ENCODE measurements at places on chromosomes 4 and X.

DNA sequence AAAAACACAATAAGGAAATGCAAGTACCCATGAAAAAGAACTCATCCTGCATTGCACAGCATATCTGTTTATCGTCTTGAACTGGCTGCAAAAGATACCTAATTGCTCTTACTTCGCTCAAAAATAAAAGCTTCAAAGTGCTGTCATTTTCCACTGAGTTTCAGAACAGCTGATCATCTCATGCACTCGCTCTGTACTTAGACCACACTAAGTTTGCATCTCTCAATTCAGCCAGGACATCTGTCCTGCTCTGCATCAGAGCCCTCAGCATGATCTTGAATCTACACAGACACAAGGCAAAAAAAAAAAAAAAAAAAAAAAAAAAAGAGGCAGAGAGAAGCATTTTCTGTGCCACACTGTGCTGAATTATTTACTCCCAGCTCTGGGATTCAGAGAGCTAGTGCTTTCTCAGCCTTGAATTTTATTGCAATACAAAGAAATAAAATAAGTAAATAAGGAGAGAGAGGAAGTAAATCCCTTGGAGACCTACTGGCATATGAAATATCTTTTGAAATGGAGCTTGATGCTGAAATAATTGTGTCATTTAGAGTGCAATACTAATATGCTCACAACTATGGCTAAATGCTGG, 81.3 kb downstream of the PPP1R2C start:
- DNase-seq, result no peak

DNA sequence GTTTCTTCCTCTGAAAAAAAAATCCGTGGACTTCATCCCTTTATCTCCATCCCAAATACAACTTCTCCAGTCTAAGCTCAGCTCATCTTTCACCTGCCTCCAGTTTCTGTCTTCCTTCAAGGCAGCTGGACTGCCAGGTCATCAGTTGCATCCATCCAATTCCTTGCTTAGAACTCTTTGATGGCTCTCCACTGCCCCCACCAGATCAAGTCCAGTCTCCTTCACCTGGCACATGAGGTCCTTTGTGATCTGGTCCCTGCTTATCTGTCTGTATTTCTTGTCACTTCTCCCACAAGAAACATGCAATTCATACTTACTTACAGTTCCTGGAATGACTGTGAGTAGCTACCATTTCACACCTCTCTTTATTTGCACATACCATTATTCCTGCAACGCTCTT, 33.8 kb downstream of the OTUD6A start:
- no peak for DNase-seq

DNA sequence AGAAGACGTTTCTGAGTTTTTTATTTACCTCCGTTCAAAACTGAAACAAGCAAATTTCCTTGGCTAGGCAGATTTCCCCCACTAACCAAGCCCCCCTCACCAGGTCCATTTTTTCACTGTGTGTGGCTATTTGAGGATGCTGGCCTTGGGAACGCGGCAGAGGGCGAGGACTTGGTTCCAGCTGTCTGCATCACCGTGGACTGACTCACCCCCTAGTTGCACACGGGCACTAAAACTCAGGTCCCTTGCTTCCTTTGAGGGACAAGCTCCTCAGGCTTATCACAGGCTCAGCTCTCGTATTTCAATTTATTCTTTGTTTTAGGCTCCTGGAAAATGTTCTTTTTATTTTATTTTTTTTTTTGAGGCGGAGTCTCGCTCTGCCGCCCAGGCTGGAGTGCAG, 8.4 kb upstream of the MTNR1A start:
- DNase-seq, result no peak

DNA sequence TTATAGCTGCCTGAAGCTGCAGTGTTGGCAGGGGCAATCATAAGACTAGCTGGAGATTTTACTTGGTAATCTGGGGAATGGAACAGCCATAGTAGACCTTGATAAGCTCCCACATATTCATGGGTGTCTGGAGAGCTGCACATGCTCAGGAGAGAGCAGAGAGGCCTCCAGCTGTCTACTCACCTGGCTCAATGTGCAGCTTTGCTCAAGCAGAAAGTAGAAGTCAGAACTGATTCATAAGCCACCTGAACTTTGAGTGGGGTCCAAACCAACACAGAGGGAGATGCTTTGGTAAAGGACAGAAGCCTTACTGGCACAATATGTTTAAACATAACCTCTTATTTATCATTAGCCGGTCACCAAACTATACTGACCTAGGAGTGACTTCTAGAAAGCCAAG, 54.4 kb downstream of the KDM6A start:
- DNase-seq, result no peak

DNA sequence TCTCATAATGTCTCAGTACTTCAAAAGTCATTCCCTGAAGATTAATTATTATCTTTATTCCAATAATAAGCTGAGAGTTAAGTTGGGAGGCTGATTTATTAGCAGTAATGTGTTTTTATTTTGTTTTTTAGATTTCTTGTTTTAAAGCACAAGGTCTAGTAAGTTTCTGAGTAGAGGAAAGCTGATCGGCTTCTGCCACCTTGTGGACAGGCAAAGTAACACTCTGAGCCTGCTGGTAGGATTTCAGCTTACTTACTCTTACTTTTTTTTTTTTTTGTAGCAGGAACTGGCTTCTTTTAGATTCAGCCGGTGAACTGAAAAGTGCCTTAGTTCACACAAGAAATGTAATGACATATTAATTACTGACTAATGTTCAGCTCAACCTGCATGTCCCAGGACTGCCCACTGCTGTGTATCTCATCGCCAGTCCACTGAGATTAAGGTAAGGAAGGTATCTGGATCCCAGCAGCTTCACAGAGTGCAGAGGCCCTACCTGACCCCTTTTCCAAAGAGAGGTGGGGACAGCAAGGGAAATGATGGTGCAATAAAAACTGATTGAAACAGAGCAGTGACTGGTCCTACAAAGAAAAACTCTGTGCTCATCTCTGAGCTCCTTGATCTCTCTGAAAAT, 126.5 kb downstream of the ADGRA3 start:
- no peak for DNase-seq

DNA sequence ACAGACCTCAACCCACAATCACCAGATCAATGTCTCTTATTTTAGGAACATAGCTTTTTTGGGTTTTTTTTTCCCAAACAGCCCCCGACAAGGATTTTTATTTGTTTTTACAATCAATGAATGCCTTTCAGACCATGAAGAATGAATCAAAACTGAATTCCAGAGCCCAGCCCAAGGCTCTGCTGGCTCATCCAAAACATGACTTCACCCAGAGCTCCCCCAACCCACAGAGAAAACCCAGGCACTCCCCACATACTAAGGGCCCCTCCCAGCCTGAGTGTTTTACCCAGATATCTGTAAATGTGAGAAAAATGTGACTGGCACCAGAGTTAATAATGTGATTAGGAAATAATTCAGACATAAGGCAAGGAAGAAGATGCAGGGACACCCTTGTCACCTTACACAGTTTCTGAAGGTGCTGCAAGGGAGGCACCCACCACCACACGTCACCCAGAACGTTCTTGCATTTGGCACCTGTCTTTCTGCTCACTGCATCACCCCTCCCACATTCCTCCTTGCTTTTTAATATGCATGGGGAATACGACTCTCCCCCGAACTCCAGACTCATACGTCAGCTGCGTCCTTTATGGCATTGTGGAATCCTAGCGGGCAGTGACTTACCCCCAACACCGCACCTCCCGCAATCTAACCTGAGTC, 47.8 kb upstream of the C4orf50 start:
- DNase-seq, result no peak

DNA sequence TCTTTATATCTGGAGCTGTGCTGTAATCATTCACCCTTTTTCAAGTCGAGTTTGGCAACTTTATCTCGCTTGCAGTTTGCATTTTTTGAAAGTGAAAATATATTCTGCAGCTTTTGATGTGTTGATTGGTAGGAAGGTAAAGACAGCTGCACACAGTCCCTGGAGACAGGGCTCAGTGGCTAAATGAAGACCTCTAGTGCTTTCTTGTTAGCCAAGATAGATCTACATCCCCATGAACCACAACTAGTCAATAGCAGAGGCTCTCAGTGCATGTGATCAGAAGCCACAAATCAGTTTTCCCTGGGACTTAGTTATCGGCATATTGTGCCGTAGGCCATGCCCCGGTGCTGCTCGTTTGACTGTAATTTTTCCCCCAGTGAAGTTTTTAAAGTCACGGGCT, 587.7 kb upstream of the PITX2 start:
- DNase-seq, result no peak

- DNase-seq, result no peak
Observed at GRCh38 chr4:166662266-166662843, 571.9 kb downstream of the SPOCK3 start.

DNA sequence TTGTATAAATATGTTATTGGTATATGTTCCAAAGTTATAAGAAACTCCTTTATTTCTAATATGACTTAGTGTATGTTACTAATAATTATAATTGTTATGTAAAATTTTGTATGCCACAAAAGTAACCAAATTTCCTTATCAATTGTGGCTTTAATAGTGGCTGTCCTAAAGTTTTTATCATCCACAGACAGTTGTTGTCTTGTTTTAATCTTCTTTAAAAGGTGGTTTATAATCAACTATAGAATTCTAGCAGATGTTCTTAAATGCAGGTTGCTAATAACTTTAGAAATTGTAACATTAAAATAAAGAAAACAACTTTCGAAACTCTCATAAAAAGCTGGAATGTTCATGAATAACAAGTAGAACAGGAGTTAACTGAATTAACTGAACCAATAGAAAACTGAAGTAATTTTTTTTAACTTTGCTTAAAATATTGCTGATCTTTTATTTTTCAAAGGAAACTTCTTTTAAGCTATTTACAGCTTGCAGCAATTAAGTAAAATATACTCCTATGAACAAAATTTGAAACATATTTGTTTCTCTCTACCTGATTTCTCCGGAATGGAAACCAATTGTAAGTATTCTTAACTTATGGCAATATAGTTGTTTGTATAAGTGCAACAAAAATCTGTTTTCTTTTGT, 24.3 kb downstream of the HSD17B11 start:
- no peak for DNase-seq

DNA sequence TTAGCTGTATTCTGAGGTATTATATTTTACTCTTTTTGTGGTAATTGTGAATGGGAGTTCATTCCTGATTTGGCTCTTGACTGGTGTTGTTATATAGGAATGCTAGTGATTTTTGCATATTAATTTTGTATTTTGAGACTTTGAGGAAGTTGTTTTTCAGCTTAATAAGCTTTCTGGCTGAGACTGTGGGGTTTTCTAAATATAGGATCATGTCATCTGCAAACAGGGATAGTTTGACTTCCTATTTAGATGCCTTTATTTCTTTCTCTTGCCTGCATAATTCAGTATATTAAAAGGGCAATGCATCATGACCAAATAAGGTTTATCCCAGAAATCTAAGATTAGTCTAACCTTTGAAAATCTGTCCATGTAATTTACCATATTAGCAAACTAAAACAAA, 44.7 kb upstream of the EPGN start:
- no peak for DNase-seq

GRCh38 chrX:154374313-154375155, at the start of gene FLNA:
TSS of gene FLNA (minus strand) at chrX:154374634. CDS start at chrX:154371245, 3,389 bp downstream.
- no peak for DNase-seq

- DNase-seq, result no peak
Observed at GRCh38 chr4:80540349-80540748, 204.8 kb downstream of the CFAP299 start.

- DNase-seq, result no peak
Observed at GRCh38 chrX:13829983-13830382, 13.1 kb upstream of the GPM6B start.

- no peak for DNase-seq
Observed at GRCh38 chr4:29151584-29151983, 1568.6 kb upstream of the PCDH7 start.

- no peak for DNase-seq
Observed at GRCh38 chrX:121479406-121479805, 432.0 kb downstream of the GLUD2 start.

GRCh38 chr4:105348719-105349118, 125.1 kb downstream of the PPA2 start:
- DNase-seq, result no peak

- DNase-seq, result no peak
Observed at GRCh38 chr4:13522282-13523104, 21.8 kb downstream of the NKX3-2 start.

DNA sequence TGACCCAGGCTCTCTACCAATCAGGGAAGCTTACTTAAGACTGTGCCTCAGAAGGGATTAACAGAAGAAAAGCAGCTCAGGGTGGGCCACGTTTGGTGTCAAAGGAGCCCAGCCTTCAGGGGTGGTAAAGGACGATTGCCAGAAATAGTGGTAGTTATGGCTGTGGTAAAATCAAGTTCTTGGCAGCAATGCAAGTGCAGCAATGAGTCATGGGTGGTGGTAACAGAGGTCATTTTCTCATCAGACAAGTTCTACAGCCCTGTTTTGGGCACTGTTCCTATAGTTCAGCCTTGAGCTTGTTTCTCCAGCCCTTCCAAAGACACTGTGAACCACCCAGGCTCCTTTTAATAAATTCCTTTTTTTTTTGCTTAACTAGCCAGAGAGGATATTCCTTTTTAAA, 120.3 kb downstream of the EFHC2 start:
- DNase-seq, result no peak

DNA sequence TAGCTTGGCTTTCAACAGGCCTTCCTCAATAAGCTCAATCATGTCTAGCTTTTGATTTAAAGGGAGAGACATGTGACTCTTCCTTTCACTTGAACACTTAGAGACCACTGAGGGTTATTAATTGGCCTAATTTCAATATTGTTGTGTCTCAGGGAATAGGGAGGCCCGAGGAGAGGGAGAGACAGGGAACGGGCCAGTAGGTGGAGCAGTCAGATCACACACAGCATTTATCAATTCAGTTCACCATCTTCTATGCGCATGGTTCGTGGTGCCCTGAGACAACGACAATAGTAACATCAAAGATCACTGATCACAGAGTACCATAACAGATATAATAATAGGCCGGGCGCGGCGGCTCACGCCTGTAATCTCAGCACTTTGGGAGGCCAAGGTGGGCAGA, 17.8 kb downstream of the ZNF81 start:
- peak; percentile 57 for DNase-seq

- no peak for DNase-seq
Observed at GRCh38 chr4:30755346-30755745, 35.2 kb downstream of the PCDH7 start.

DNA sequence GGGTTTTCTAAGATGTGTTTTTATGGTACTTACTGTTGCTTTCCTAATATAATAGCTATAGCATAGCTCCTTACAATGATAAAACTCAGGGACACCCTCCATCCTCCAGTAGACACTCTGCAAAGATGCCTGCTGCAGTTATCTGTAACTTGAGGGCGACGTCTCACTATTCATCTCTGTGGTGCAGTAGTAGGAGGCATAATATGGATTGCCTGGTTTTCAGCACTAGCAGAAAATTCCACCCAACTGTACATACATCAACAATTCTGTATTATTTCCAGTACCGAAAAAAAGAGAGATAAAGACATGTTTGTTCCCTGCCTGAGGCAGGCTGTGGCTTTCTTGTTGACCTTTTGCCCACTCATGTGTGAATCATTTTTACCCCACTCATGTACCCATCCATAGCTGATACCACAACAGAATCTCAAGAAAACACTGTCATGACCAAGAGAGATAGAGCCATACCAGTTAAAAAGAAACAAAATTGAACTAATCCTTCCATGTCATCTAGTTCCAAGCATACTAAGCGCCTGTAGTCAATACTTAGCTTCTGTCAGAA, 220.1 kb downstream of the RAB28 start:
- no peak for DNase-seq

- no peak for DNase-seq
Observed at GRCh38 chrX:150873616-150874015, 24.9 kb downstream of the CD99L2 start.

- DNase-seq, result no peak
Observed at GRCh38 chrX:153319295-153320046, 2.1 kb downstream of the PNMA6F start.

GRCh38 chrX:154135458-154136229, 8.4 kb upstream of the OPN1LW start:
- DNase-seq, result no peak
